Left renal cortex interstitium (tissue), 4 donors: ENCODE measurements at places on chromosomes 13 and 19. TPM values are rescaled to one million over a fixed set of nuclear protein-coding genes. Genes with fewer than 3 reads are reported as not detected.

F7 gene
- polyA plus RNA-seq: 1.8 TPM

HTR2A gene
- 0.87 TPM for polyA plus RNA-seq

LILRB3 gene
- 0.47 TPM for polyA plus RNA-seq

ZNF558 gene
- polyA plus RNA-seq: 44.5 TPM

PABPC3 gene
- polyA plus RNA-seq: 1.6 TPM

ZNF763 gene
- polyA plus RNA-seq: 8.9 TPM

HSD17B14 gene
- polyA plus RNA-seq: 30.0 TPM

MAP2K7 gene
- polyA plus RNA-seq: 34.1 TPM

ELSPBP1 gene
- polyA plus RNA-seq: 0.72 TPM

SYNGR4 gene
- polyA plus RNA-seq: 0.64 TPM

CYP2F1 gene
- not detected for polyA plus RNA-seq

LRRC25 gene
- 1.9 TPM for polyA plus RNA-seq

FFAR2 gene
- 0.60 TPM for polyA plus RNA-seq

CEACAM8 gene
- not detected for polyA plus RNA-seq

HAUS8 gene
- polyA plus RNA-seq: 17.0 TPM

TSKS gene
- polyA plus RNA-seq: not detected

ADGRE3 gene
- 0.09 TPM for polyA plus RNA-seq

KRTDAP gene
- 2.1 TPM for polyA plus RNA-seq

NLRP5 gene
- polyA plus RNA-seq: not detected

KLC3 gene
- 2.5 TPM for polyA plus RNA-seq

CEACAM6 gene
- 0.24 TPM for polyA plus RNA-seq

CBLC gene
- 6.5 TPM for polyA plus RNA-seq

TMC4 gene
- 32.1 TPM for polyA plus RNA-seq

TGFBR3L gene
- 0.85 TPM for polyA plus RNA-seq

DIAPH3 gene
- 14.3 TPM for polyA plus RNA-seq

DMWD gene
- polyA plus RNA-seq: 24.1 TPM

FBXW9 gene
- 18.8 TPM for polyA plus RNA-seq

ZNF582 gene
- 12.0 TPM for polyA plus RNA-seq

TEX29 gene
- 0.67 TPM for polyA plus RNA-seq

B3GNT8 gene
- polyA plus RNA-seq: 5.9 TPM

DPRX gene
- polyA plus RNA-seq: not detected

FPR2 gene
- 0.17 TPM for polyA plus RNA-seq

OR2Z1 gene
- not detected for polyA plus RNA-seq

GPR18 gene
- 0.16 TPM for polyA plus RNA-seq

RPS28 gene
- 436 TPM for polyA plus RNA-seq

GSX1 gene
- polyA plus RNA-seq: not detected

OR7D2 gene
- 0.08 TPM for polyA plus RNA-seq

ARL11 gene
- 0.30 TPM for polyA plus RNA-seq
